ENCODE measurements at places on chromosomes 11 and 22. TPM values are rescaled to one million over a fixed set of nuclear protein-coding genes. Genes with fewer than 3 reads are reported as not detected.
A peak's percentile ranks its signal among the peaks of the same experiment; 100 is the strongest.

The CHRM1 gene
- total RNA-seq = 0.41 TPM

- peak within 1 kb of the TSS; percentile 87 for H3K4me3 ChIP-seq
- H3K27me3 ChIP-seq = no peaks in the 10 kb centered on the region
- H3K27ac ChIP-seq = peak within 1 kb of the TSS; percentile 64
- peak; percentile 56 for DNase-seq
These were observed at the start of gene PRR5 for GRCh38 chr22:44701824-44702478. TSS of gene PRR5 (plus strand) at chr22:44702204. CDS start at chr22:44702475, 271 bp downstream.

DNA sequence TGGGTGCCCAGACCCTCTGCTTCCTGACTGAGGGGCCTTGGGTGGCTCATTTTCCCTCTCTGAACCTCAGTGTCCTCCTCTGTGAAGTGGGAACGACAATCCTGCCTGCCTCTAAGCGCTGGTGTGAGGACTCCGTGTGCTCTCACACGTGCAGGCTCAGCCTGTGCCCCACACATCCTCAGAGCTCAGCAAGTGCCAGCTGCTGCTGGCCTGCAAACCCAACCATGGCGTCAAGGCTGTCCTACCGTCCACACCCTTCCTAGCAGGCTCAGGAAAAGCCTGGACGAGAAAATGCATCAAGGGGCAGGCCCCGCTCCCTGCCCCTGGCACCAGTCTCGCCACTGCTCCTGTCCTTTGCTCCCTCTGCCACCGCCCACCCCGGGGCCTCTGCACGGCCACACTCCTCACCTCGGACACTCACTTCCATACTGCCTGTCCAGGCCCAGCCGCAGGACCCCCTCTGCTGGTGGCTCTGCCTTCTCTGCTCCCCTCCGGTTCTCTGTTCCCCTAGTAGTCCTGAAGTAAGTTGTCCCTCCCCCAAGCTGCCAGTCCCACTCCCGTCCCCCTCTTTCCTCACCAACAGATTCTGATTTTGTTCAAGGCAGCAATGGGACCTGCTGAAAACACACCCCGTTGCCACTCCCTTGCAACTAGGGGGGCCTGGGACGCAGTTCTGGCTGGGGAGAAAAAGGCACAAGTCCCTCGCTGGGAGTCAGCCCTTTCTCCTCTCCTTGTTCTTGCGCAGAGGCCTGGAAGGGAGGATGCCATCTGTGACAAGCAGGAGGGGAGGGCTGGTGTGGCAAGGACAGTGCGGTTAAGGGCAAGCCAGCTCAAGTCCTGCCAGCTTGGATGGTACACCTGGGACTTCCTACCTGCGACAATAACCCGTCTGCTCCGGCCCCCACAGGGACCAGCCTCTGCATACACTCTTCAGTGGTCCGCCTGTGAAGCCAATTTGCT, 62.2 kb downstream of the ARFGAP3 start:
- no peak overlapping the region for H3K27ac ChIP-seq
- H3K4me3 ChIP-seq = no peak overlapping the region

The ACTN3 gene
- total RNA-seq = not detected
